ENCODE measurements at places on chromosomes 4 and X.

DNA sequence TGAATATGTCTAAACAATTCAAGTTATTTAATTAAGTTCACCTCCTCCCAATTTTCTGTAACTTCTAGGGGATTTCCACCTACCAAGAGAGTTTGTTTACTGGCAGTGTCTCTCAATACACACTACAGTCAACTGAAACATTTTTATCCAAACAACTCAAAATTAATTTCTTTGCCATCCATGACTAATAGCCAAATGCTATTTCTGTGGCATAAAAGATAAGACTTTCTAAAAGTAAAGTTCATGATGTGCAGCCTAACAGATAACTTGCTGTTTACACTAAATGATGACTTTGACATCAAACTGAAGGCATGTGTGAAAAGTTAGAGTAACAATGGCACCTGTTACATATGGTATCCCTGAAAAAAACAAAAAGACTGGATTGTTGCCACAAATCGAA is 7.3 kb downstream of the TAB3 start:
- DNase-seq, result no peak

- DNase-seq, result no peak
Observed at GRCh38 chr4:1042352-1043055, 31.1 kb downstream of the FGFRL1 start.

- DNase-seq, result no peak
Observed at GRCh38 chrX:2469196-2469685, 31.5 kb downstream of the DHRSX start.

DNA sequence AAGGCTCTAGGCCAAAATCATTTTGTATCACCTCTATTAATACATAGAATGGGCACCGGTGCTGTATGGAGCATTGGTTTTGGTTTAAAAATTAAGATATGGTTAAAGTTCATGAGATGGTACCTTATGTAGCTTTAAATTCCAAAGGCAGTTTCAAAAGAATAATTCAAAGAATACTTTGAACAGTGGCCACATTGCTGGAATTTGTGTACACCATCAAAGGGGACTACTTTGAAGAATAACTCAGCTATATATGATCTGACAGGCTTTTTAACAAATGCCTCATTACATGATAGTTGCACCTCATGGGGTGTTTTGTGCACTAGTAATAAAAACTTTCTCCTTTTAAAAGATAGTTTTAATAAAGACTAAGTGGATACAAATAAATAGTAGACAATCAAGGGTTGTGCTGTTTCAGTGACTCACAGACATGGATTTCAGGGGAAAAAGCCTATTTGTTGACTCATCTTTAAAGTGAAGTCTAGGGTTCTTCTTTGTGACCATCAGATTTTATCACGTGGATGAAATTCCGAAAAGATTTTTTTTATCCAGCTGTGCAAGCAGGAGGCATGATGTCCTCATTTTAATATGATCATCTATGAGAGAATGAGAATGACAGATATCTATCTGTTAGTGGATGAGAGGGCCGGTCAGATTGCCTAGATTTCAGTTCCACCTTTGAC is 12.8 kb downstream of the MTM1 start:
- peak; percentile 78 for DNase-seq

GRCh38 chr4:24745172-24745895 is 50.0 kb upstream of the SOD3 start:
- DNase-seq, result no peak

DNA sequence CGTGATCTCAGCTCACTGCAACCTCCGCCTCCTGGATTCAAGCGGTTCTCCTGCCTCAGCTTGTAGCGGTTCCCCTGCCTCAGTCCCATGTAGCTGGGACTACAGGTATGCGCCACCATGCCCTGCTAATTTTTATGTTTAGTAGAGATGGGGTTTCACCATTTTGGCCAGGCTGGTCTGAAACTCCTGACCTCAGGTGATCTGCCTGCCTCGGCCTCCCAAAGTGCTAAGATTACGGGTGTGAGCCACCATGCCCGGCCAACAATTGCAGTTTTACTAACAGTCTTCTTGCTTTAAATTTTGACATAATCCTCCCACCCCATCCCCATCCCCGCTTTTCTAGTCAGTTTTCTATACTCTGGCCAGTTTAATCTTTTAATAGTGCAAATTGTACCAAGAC is 112.0 kb downstream of the CFAP299 start:
- DNase-seq, result no peak

DNA sequence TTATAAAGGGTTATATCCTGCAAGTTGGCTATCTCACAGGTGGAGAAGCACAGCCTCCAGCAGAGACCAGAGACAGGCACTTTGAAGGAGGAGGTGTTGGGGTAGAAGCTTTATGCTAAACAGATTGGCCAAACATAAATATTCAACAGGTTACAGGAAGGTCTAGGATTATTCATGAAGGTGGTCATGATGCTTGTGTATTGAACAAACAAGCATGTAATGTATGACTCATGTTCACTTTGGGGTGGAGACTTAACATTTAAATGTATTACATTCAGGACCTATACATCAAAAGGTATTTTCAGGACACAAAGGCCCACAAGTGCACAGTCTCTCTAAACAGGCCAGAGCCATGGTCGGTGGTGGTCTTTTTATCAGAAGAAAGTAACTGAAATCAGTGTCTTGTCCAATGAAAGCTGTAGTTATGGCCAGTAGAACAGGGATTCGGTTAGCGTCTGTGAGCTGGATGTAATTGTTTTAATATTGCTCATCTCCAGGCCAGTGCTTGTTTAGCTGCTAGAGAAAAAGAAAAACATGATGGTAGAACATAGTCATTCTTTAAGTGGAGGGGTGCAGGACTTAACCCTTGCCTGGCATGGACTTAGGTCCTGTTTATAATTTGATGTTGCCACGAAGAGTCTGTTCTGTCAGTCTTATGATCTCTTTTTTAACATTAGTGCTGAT is 555.2 kb upstream of the PCDH10 start:
- no peak for DNase-seq

GRCh38 chr4:7755561-7755960 is 184.1 kb downstream of the AFAP1 start:
- DNase-seq, result no peak

GRCh38 chr4:81965454-81965853 is 408.3 kb downstream of the HNRNPD start:
- no peak for DNase-seq

DNA sequence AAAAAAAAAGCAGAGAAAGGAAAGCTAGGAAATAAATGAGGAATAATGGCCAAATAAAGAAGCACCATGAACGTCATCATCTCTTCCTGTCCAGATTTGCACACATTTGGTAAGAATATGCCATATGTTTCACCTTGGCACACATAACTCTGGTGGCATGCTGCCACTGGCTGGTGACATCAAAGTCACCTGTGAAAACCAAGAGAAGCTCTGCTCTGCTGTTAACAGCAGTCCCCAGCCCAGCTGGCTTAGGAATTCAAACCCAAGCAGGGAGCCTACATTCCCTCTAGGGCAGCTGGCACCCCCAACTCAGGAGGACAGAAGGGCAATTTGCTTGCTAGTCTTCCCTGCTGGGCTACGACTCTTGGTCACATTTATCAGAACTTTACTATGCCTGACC is 77.6 kb downstream of the RASL11B start:
- no peak for DNase-seq

- no peak for DNase-seq
Observed at GRCh38 chrX:45230410-45230809, 29.7 kb upstream of the DIPK2B start.

DNA sequence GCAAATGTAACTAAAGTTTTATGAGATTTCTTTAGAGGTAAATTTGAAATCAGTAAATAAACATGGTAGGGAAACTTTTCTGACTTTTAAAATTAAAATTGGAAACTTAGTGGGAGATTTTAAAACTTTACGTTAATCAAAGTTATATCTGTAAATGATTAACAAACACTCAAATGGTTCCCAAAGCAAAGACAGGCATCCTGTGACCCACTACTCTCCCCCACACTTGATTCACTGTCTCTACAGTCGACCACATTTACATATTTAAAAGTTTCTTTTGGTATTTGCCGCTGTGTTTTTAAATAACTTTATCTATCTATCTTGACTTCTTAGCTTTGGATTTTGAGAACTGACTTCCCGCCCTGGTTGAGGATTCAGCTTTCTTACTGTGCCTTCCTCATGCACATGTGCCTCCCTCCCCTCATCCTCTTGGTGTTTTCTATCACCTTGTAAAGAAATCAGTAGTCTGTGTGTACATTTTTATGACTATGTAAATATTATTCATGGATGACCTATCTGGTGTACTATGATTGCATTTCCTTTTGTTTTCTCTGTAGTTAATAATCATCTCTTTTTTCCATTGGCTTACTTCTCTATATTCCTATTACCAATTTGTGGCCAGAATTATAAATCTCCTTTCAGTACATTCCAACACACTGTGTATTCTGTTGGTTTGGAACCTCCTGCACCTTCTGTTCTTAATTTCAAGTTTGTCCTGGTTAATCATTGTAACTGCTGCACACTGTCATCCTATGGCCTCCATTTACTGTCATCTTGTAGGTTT is 72.6 kb downstream of the WWC2 start:
- DNase-seq, result peak; percentile 34

DNA sequence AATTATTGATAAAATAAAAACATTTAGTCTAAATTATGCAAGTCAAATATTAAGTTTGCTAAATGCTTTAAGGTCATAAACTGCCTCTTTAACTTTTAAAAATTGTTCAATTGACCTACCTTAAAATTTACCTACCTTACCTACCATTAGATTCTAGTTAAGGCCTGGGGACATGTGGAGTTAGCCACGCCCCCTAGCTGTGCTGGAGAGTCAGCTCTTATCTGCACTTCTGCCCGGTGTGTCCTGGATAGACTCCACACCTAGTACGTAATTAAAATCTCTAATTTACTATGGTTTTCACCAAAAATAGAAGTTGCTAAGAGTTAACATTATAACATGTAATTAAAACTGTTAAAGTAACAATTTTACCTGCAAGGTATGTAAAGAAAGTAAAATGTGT is 22.7 kb downstream of the TENM3 start:
- DNase-seq, result no peak

GRCh38 chr4:4501679-4502078 is 40.2 kb downstream of the STX18 start:
- DNase-seq, result no peak

- peak; percentile 55 for DNase-seq
Observed at GRCh38 chr4:98501383-98501782, 157.0 kb downstream of the TSPAN5 start.

DNA sequence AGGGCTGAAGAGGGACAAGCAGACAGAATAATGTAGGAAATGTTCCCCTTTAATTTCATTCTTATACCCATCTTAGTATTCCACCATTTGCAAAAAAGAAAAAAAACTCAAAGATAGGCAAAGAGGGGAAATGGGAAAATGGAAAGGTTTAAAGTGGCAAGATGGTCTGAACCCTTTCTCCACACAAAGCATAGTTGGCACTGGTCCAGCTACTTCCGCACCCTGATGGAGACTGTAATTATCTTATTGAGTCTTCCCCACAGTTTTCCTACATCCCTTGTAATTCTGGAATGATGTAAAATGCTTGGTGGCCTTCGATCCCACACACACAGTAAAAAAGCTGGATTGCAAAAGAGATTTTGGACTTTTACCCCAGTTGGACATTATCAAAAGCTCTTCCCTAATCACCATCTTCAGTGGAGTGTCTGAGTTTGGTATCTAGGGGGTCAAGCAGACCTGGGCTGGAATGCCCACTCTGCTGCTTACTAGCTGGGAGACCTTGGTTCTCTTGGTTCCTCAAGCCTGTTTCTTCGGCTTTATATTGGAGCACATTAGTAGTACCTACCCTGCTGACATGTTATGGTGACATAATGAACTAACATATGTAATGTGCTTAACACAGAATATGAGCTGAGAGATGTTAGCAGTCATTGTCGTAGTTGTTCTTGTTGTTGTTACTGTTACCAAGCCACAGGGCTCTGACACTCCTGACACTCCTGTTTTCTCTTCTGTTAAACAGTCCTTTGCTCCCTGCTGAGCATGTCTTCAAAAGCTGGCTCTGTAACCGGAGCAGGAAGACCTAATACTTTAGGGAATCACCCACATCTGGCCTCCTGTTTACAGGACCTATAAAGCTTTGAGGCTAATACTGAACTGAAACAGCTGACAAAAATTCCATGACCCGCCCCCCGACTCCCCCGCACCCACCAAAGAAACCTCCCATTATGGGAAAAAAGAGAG is 4.7 kb downstream of the SRPX2 start:
- peak; percentile 65 for DNase-seq

DNA sequence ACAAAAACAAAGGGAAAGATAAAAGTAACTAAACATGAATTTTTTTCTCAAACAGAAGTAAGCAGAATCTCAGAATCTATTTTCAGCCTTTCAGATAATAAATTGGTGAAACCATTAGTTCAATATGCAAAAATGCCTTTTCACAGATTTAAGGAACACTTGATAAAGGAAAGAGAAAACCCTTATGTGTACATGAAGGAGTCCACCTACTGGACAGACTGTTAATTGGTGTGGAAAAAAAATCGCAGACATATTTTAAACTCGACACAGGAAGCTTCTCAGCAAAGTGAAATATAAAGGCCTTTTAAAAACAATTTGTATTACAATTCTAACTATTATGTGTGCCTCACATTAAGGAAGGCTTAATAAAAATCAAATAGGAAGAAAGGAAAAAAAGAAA is 22.3 kb downstream of the COX7B2 start:
- peak; percentile 7 for DNase-seq

- DNase-seq, result no peak
Observed at GRCh38 chrX:139982856-139983255, 17.5 kb upstream of the CXorf66 start.

GRCh38 chr4:180156684-180157083 is 2086.5 kb upstream of the TENM3 start:
- DNase-seq, result no peak

GRCh38 chrX:114332766-114333165 is 251.1 kb upstream of the HTR2C start:
- DNase-seq, result no peak

DNA sequence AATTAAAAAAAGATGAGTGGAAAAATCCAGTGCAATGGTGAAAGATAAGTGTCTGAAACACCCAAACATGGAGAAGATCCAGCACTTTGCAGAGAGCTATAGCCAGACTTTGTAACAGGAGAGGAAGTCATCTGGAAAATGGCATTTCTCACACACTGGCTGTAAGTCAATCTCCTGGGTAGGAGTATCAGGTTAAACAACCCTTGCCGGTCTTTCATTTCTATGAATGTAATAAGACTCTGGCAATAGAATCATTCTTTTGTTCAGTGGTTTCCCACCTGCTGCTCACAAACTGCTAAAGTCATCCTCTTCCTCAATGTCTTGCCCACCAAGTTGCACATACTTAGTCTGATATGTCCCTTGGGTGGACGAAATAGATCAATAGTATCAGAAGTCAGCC is 94.0 kb upstream of the ATP8A1 start:
- DNase-seq, result no peak

DNA sequence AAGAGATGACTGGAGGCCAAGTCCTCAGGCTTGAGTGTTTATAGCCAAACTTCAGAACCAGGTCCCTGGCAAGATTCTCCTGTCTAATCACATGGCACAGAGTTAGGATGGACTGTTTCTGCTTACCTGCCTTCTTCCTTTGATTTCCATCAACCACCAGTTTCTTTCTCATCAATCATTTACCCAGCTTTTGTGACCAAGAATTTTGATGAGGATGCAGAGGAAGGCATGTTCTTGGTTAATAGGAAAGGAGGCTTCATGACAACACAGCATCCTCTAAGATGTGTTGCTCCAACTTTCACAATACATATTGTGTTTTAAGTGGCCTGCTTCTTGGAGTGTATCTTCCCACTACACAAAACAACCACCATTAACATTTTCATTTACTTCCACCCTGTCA is 65.3 kb downstream of the NFKB1 start:
- DNase-seq, result no peak

Measured in EL (cell line).